D341Med (cell line): ENCODE measurements at places on chromosomes 6 and 20.

- DNase-seq: peak; percentile 84
Observed at GRCh38 chr20:33443006-33443511, 504 bp downstream of the SNTA1 start.

GRCh38 chr6:72946774-72947173, 278.5 kb downstream of the KHDC1L start:
- no peak for DNase-seq

DNA sequence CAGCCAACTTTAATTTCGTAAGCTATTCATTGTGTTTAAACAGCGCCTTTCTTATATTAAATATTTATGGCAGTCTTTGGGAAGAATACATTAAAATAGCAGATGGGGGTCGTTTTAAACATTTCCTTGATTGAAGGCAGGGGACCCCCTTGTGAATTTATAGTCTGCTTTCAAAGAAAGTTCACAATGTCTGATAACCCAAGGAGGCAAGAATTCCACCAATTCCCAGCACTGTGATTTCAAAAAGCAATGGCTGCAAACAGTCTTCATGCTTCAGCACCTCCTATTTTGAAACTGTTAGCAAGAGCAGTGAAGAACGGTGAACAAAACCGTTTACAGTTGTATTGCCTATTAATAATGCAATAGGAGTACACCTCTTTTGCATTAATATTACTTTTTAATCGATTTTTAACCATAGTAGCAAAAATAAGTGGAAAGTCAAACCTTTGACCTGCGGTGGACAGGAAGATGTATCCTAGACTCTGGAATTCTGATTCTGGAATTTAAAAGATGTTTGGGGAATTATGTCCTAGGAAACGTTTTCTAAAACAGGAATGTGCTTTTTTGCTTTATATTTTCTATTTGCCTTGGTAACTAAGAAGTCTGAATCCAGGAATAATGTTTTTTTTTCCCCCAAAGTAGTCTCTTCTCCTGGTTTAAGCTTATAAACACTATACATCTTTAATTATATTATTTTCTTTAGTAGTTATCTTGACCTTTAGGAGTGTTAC, 393.0 kb downstream of the CDKAL1 start:
- no peak for DNase-seq

DNA sequence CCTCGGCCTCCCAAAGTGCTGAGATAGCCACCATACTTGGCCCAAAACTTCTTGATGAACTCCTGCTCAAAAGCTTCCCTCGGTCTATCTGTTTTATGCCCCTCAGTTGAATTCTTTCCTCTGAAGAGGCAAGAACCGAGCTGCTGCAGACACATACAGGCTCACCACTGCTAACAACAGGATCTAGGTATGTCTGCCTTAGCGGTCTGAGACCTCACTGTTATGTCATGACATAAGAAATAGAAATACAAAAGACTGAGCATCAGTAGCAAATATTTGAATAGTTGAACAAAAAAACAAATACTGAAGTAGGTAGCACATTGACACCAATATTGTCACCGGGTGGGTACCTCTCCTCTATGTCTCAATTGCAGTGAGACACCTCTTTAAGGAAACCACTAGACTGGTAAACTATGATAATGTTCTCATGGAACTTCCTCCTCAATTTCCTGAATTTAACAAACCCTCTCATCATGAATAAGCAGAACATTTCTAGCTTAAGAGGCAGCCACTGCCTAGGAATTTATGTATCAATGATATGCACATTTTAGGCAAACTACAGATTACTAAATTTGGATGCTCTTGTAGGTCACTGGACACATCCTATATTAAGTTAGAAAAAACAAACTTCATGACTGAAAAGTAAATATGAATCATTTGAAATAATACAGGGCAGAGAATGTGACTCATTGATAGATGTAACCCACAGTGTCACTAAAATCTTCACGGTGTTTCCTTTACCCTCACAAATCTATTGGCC, 9.4 kb upstream of the STXBP5 start:
- no peak for DNase-seq

- DNase-seq: no peak
Observed at GRCh38 chr20:37244572-37244957, 17.0 kb downstream of the GHRH start.

- DNase-seq: no peak
Observed at GRCh38 chr6:12865117-12865516, 148.6 kb downstream of the PHACTR1 start.

GRCh38 chr6:101150226-101150625, 243.3 kb upstream of the GRIK2 start:
- no peak for DNase-seq

GRCh38 chr20:11124849-11125505, 451.2 kb upstream of the JAG1 start:
- DNase-seq: no peak

DNA sequence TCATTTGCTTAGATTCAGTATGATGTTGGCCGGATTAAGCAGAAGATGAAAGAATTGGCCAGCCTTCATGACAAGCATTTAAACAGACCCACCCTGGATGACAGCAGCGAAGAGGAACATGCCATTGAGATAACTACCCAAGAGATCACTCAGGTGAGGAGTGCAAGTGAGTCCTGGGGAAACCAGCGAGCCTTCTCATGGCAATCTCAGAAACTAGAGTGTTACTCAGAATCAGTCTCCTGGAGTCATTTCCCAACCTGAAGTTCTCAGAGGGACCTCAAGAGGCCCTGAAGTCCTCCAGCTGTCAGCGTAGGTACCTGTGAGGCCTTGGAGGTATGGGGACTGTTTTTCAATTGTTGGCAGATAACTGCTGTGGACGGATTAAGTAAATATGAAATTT, 16.9 kb downstream of the STX16 start:
- DNase-seq: no peak

DNA sequence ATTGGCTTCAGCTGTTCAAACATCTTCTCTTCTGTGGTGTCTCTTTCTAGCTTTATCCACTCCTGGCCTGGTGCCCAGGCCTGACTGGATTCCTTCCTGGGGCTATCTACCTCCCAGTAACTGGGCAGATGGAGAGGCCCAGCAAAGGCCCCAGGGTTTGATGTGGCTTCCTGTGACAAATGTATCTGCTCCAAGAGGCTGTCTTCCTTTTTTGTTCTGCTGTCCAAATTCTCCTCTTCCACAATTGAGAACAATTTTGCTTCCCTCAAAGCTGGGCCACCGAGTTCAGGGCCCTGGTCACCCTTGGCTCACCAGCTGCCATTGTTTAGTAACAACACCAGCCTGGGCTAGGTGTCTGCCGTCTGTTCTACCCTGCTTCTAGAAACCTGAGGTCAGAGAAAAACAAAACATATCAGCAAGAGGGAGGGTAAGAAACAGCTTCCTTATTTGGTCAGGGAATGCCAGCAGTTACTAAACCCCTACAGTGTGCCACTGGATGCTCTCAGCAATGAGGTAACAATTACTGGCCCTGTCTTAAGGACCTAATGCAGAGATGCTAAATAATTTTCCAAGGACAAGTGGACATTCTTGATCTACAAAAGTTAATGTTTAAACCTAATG, 3.9 kb downstream of the ZFP57 start:
- DNase-seq: no peak

DNA sequence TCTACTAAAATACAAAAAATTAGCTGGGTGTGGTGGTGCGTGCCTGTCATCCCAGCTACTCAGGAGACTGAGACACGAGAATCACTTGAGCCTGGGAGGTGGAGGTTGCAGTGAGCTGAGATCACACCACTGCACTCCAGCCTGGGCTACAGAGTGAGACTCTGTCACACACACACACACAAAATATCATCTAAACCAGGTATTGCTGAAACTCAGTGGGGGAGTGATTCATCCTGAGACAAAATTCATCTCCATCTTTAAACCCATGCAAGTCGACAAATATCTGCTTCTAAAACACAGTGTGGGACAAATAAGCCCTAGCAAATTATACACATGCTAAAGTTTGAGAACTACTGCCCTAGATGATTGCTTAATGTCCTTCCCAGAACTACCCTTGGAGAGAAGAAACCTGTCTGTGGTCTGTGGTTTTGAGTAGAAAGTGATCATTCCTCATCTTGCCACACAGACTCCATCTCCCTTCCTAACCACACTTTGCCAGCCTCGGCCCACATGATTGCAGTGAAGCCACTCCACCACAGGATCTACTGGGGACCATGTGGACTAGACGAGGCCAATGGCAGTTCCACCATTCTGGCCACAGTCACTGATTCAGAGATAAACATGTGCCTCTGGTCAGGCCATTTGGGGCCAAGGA, 130.3 kb downstream of the OPRM1 start:
- no peak for DNase-seq

- DNase-seq: no peak
Observed at GRCh38 chr6:169342710-169343109, 89.1 kb upstream of the THBS2 start.

- peak; percentile 82 for DNase-seq
Observed at GRCh38 chr6:6696867-6697531, 108.5 kb downstream of the LY86 start.

GRCh38 chr6:160051390-160051789, 70.2 kb upstream of the SLC22A1 start:
- DNase-seq: no peak

DNA sequence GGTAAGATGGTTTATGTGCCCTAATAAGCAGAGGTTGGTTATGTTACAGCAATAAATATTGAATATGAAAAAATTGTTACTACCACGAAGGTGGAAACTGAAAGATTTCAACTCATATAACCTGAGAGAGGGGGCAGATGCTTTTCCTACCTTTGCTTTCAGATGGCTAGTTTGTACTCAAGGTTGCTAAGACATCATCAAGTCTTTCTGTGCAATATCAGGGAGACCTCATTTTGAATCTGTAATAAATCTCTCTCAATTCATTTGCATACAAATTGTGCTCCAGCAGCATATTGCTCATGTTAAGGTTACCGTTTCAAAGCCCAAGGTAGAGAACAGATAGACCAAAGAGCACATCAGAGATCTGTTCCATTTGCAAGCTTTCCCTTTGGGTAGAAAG, 220.4 kb downstream of the KHDC1L start:
- DNase-seq: no peak

DNA sequence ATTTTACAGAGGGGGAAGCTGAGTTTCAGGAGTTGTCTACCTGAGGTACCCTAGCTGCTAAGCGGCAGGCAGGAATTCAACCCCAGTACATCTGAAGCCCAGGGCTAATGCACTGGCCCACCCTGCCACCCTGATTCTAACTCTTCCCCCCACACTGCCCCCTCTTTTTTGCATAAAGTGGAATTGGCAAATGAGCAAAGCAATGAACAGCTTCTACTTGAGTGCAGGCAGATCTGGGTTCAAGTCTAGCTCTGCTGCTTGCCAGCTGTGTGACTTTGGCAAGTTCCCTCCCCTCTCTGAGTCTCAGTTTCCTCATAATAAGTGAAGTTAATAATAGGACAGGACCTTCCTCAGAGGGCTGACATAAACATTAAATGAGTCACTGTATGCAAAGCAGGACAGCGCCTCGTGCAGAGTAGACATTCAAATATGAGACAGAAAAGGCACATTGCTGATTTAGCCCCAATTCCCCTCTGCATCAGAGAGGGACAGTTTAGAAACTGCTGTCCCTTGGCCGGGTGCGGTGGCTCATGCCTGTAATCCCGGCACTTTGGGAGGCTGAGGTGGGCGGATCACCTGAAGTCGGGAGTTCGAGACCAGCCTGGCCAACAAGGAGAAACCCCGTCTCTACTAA, 4.7 kb downstream of the ADA start:
- no peak for DNase-seq

DNA sequence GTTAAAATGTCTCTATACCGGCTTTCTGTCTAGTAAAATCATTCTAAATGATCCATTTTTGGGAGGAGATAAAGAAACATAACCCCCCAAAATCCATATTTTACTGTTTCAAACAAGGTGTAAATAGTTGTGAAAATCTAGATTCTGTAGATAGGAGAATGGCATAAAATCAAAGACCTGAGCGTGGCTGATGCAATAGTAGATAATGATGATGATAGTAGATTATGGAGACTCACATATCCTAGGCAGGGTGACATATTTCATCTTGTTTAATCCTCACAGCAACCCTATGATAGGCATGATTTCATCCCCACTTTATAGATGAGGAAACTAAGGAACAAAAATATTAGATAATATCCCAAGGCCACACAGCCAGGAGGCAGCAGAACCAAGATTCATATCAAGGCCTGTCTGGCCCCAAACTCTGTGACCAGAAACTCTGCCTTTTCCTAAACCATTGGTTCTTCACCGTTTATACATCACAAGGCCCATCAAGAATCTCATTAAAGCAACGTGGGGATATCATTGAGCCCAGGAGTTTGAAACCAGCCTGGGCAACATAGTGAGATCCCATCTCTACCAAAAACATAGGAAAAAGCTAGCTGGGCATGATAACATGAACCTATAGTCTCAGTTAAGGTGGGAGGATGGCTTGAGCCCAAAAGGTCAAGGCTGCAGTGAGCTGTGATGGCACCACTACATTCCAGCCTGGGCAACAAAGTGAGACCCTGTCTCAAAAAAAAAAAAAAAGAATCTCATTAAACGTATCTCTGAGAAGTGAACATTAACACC, 55.6 kb downstream of the BPIFB1 start:
- no peak for DNase-seq

GRCh38 chr20:12173347-12174012, 255.8 kb downstream of the BTBD3 start:
- DNase-seq: no peak

GRCh38 chr6:43394982-43395381, 25.5 kb upstream of the ZNF318 start:
- no peak for DNase-seq
